Spinal cord (tissue), 10 donors: ENCODE measurements at places on chromosomes 7 and 10. TPM values are rescaled to one million over a fixed set of nuclear protein-coding genes. Genes with fewer than 3 reads are reported as not detected.

- no peak for DNase-seq
Observed at GRCh38 chr10:110859973-110860376, 11.8 kb upstream of the PDCD4 start.

Gene TCF7L2
- 12.9 TPM for total RNA-seq

Gene CAMK2B
- 21.9 TPM for total RNA-seq

- DNase-seq = no peak
Observed at GRCh38 chr10:24000271-24000813, 208.6 kb upstream of the KIAA1217 start.

- DNase-seq = no peak
Observed at GRCh38 chr7:150986099-150986512, 4.7 kb upstream of the NOS3 start.

Gene AOC1
- total RNA-seq = not detected

DNA sequence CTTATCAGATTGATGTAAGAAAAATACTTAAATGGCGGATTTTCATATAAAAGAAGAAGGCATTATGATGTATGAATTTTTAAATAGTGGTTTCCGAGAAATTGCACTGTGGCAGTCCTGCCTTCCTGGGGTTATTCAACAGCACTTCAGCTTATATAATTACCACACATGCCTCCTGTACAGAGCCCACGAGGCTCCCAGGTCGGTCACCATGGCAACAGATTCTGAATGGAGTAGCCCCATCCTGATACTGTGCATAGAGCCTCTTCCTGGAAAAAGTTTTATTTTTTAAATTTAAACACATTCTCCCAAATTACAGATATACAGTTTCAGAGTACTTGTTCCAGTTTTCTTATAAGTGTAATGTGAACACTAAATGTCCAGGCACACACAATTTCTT lies 15.9 kb upstream of the ASB4 start:
- no peak for DNase-seq

DNA sequence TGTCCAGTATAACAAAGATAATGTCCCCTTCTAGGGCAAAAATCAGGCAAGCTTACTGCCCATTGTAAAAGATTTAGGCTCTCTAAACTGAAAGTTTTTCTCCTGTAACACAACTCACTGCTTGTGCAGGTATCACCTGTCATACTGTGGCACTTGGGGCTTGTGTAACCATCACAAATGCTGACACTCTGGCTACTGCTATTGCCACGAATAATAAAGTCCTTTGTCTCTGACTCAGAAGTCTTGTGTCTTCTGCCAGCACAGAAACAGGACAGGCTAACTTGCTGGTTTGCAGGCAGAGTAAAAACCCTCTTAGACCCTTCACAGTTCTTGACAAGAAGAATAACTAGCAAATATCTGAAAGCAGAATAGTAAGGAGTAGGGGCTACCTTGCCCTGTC lies 273.9 kb downstream of the RPS24 start:
- no peak for DNase-seq

DNA sequence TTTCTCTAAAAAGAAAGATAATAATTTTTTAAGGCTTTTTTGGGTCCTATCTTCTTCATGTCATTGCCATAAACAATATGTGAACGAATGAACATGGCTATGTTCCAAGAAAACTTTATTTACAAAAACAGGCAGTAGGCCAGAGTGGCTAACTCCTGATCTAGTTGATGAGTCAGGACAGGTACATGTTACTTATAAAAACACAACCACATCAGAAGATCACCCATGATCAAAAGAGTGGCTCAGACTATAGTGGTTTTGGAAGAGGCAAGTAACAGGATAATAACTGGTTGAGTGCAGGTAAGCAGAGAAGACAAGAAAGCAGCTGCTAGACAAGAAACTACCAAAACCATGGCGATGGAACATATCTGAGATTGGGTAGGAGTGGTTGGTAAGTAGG lies 468.7 kb downstream of the KCNMA1 start:
- no peak for DNase-seq

- no peak for DNase-seq
Observed at GRCh38 chr10:108360187-108360586, 1195.7 kb upstream of the SORCS1 start.

Gene ZNF488
- 4.5 TPM for total RNA-seq

Gene TRPV5
- total RNA-seq = not detected

- no peak for DNase-seq
Observed at GRCh38 chr10:1646332-1646731, 91.0 kb downstream of the ADARB2 start.

Gene AKR1D1
- not detected for total RNA-seq

Gene CLDN4
- total RNA-seq = 2.6 TPM

Gene AKR1C8
- 0.94 TPM for total RNA-seq

DNA sequence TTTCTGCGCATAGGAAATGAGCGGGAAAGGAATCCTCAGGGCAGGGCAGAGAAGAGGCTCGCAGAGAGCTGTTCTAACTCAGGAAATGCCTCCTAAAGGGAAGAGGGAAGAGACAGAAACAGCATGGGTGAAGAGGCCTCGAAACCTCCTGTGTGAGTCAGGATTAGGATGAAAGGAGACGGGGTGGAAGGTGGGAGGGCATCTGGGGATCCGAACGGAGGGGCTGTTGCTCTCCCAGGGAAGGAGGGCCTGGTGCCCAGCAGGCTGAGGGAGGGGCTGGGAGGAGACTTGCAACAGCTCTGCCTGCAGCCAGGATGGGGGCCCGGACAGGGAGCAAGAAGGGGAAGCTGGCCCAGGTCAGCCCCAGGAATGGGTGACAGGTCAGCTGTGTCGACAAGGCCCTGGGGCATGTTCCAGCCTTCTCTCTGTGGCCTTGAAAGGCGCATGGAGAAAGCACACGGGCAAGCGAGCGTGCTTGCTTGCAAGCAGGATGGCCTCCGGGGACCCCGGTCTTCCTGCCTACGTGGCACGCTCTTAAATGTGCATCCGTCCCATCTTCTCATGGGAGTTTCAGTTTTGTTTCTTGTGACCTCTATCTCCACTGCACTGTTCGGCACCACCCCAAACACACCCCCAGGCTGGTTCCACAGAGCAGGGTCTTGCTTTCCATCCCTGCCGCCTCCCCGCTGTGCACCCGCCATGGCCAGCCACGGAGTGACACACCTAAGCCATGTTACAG lies 63.5 kb downstream of the HIPK2 start:
- no peak for DNase-seq

- DNase-seq = no peak
Observed at GRCh38 chr7:157132796-157133195, 5.9 kb upstream of the UBE3C start.

Gene PPP1R3C
- total RNA-seq = 46.8 TPM

- no peak for DNase-seq
Observed at GRCh38 chr7:92631067-92631849, 41.1 kb upstream of the FAM133B start.

DNA sequence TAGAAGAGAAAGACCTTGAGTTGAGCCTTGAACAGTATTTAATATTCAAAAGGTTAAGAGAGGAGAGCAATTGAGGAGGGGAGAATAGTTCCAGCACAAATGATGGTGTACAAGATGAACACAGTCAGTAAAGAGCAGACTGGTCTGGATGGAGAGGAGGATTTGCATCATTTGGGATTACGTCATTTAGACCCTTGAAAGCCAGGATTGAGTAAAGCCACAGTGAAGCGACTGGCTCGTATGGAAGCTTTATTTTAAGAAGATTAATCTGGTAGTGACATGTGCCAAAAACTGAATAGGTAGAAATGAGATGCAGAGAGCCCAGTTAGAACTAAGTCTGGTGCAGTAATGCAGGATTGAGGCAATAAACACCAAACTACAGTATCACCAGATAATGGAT lies 52.6 kb downstream of the TRUB1 start:
- no peak for DNase-seq

Gene ANAPC16
- total RNA-seq = 57.7 TPM

Gene BRAF
- total RNA-seq = 71.4 TPM

Gene PCLO
- 19.7 TPM for total RNA-seq

Gene CBX3
- total RNA-seq = 172 TPM

Gene PNLIPRP3
- not detected for total RNA-seq
